ENCODE measurements at places on chromosomes 2 and 18.

DNA sequence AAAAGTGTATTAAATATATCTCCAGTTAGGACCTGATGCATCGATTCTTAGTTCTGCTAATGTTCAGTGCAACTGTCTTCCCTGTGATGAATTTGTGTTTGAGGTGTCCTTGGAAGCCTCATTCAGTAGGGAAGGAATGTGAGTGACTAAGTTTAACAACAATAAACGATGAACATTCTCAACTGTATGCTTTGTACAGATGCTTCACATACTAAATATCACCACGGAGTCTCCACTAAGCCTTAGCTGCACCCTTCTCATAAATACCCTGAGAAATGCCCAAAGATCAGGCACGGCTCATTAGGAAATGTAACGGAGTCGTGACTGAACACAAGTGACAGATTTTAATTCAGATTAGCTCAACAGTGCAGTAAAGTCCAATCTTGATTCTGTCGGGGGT is 24.4 kb upstream of the AGFG1 start:
- no peak for DNase-seq

DNA sequence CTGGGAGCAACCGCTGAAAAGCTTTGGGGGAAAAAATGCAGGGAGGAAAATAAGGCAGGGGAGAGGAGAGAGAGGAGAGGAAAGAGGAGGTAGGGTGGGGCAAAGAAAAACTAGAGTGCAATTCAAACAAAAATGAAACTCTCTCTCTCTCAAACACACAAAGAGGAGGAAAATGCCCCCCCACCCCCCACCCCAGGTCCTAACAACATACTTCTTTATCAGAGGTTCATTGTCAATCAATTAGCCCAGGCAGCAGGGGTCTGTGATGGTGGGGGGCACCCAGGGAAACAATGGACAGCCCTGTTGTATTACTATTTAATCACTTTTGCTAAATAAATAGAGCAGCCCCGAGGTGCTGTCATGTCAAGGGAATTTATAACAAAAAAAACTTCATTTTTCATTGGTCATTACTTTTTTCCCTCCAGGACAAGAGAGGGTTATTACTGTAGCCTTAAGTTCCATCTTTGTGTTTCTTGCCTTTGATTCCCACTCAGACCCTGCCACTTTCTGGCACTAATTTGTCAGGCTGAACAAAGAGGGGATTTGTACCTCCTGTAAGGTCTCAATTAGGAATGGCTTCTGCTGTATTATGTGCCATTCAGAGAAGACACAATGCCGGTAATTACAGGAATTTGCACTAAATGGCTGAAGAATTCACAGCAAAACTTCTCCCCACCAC is 55.0 kb downstream of the PLEKHM3 start:
- DNase-seq = no peak

DNA sequence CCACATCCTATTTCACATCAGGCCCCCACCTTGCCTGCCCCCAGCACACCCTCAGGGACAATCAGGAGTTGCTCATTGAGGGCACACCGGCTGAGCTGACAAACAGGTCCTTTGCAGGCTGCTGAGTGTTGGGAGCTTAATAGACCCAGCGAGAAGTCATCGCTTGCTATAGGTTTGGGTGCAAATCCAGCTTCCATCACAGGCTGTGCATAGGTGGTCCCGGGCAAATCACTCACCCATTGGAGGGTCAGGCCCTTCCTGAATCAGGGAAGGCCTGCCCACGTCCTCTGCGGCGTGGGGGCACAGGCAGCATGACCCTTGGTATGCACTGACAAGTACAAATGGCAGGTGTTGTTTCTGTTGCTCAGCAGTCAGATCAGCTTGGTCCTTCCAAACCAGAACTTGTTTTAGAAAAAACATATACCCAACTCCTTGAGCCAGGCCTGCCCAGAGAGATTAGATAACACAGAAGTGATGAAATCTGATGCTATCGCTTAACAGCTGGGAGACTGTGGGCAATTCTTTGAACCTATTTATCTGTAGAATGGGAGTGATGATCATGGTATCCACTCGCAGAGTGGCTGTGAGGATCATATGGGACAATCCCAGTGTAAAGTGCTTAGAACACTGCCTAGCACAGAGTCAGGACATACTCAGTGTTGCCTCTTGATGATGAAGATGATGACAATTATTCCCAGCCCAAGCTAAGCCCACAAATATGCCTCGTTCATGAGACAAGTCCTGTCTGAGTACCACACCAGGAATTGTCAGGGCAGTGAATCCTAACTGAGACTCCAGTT is 34.9 kb downstream of the SMAD7 start:
- no peak for DNase-seq

- DNase-seq = no peak
Observed at GRCh38 chr2:138267902-138268254, 233.7 kb upstream of the SPOPL start.

- DNase-seq = no peak
Observed at GRCh38 chr2:164009756-164010337, 274.0 kb upstream of the FIGN start.

- DNase-seq = no peak
Observed at GRCh38 chr2:191646163-191646902, 31.6 kb upstream of the NABP1 start.

- no peak for DNase-seq
Observed at GRCh38 chr2:122815120-122815519, 1059.7 kb downstream of the TSN start.

GRCh38 chr18:63907664-63908063 is at the start of gene SERPINB10:
TSS of gene SERPINB10 (plus strand) at chr18:63907958. CDS start at chr18:63915511, 7,553 bp downstream.
- no peak for DNase-seq

DNA sequence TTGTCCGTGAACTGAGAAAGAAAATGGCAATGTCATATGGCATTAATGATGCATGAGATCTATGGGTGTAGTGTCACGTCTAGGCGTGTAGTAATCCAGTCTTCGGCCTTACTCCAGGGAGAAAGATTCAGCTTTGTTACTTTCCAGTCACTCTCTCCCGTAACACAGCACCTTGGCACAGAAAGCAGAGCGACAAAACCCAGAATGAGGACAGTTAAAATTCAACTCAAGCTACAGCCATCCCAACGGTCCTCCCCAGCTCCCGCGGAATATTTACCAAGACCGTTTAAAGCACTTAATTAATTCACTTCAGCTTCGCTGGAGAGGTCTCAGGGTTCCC is 797 bp upstream of the CRIM1 start:
- no peak for DNase-seq

DNA sequence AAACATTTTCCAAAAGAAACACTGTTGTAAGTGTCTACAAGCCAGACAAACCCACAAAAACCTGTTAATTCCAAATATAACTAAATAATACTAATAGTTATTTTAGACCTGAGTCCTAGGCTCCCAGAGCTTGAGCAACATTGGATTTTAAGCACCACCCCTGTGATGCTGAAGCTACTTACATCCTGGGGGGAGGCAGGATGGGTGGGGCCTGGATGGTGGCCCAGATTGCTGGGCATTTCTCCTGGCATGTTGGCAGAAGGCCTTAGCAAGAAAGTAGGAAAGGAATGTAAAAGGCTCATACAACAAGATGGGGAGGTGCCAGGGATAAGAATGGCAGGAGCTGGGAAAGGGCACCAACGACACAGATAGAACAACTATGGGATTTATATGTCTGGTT is 50.7 kb upstream of the OTX1 start:
- no peak for DNase-seq

DNA sequence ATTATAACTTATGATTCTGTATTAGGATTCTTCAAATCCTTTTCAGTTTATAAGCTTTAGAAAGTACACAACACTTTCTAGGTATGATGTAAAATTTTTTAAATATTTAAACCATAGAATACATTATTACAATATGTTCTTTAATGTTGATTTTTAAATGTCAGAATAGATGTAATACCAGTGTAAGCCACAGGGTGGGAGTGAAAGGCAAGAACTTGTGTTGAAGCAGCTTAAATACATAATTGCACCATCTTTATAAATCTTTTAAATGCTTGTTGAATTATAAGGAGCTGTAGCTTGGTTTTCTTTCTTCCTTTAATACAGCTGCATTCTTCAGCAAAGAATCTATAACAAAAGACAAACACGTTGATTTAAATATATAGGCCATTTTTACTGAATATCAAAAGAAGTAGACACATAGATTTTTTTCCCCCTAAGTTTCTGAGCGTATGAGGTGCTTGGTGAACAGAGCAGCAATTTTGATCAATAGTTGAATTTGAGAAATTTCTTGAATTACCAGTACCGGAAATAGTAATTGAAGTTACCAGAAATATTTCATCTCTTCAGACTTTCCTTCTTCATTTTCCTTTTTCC is 63.0 kb downstream of the TANK start:
- no peak for DNase-seq

- DNase-seq = no peak
Observed at GRCh38 chr2:11753452-11753885, 7.0 kb downstream of the LPIN1 start.

GRCh38 chr2:28754321-28754720 is 2.7 kb downstream of the PPP1CB start:
- no peak for DNase-seq

DNA sequence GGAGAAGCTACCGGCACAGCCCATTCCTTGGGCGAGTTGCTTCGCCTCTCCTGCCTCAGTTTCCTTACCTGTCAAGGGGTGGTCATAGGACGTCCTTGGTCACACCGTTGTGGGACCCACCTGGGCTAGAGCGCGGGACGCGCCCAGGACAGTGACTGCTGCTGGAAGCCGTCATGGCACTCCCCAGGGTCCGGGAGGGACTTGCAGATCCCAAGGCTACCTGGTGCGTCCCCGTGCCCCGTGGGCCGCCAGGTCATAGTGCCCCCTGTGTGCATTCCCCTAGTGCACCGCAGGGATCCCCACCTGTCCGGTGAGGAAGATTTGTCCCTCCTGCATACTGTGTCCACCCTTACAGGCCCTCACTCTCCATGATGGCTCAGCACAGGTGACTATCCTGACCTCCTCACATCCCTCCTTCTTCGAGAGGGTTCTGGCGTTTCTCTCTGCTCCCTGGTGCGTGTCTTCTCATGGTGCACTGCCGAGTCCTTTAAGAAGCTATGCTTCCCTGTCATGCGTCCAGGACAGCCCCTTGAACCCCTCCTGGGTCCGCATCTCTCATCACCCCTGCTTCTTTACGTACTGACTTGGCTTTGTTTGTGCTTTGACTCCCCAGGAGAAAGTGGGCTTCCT is 886 bp upstream of the STK25 start:
- DNase-seq = no peak

GRCh38 chr2:28638102-28638501 is 113.5 kb upstream of the PPP1CB start:
- no peak for DNase-seq

GRCh38 chr2:96801786-96802595 is 14.1 kb upstream of the CNNM3 start:
- peak; percentile 64 for DNase-seq

DNA sequence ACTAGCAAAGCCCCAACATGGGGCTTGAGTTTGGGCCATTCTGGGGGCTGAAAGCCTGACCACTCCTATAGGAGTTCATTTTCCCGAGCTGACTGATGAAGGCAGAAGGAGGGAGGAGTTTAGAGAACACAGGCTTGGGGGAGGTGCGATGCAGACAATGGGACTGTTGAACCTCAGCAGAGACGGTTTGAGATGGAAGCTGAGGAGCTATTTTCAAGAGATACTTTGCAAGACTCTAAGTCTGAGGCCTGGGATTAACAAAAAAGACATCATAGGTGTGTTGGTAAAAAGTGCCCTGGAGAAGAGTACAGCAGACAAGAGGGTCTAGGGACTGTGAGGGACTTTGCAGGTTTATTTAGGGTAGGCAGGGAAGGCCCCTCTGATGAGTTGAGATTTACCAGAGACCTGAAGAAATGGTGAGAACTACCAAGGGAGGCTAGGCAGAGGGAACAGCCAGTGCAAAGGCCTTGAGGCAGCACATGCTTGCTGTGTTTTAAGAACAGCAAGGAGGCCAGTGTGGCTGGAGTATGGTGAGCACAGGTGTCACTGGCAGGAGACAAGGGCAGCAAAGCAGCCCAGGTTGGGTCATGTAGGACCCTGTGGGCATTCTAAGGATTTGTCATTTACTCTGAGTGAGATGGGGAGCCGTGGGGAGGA is 31.6 kb downstream of the PCBP1 start:
- DNase-seq = no peak

- DNase-seq = no peak
Observed at GRCh38 chr2:186968277-186968676, 119.3 kb upstream of the ZSWIM2 start.

GRCh38 chr2:86243272-86243671 is 44.0 kb downstream of the MRPL35 start:
- DNase-seq = no peak

DNA sequence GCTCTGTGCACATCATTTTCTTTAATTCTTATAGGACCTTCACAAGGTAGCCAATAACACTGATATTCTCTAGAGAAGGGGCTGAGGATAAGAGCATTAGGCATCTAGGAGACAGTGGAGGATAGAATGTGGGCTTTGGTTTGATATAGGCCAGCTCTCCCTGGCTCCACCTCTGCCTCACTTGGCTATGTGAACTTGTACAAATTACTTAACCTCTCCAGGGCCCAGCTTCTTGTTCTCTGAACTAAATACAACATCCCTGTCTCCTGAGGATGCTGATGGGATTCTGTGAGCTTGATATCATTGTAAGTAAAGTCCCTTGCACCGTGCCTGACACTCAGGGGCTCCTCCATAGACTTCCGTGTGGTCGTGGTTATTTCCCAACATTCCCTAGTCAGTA is 87.3 kb downstream of the ACOXL start:
- no peak for DNase-seq

- DNase-seq = no peak
Observed at GRCh38 chr18:76412818-76413565, 82.0 kb downstream of the ZNF516 start.

DNA sequence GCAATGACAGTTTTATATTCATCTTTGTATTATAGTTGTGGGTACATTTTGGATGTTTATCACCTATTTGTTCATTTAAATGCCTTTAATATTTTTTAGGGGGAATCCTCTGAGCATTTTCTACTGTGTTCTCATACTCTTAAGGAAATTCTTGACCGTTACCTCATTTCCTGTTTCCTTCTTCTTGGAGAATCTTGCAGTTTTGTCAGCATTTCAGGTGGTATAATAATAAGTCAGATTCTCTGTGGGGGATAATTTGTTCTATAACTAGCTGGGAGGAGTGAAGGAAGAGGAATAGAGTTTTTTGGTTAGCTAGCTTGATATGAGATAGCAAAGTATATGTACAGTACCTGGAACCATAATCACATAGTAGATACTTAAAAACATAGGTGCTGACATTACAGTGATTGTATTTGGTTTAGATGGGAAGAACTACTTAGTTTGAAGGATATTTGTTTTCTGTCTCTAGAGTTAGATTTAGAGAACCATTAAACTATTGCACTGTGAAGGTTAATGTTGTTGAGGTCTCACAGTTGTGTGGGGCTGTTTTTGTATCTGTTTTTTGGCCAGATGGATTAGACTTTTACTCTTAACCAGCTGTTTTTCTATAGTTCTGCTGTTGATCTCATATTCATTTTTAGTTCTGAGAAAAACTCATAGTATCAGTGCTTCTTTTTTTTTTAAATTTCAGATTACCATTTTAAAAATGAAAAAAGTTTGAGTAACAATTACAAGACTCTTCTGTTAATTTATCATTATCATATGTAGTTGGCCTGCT is 14.2 kb downstream of the MTX2 start:
- DNase-seq = no peak
